ENCODE measurements at places on chromosomes 7 and 10. TPM values are rescaled to one million over a fixed set of nuclear protein-coding genes. Genes with fewer than 3 reads are reported as not detected.

BCL7B gene
- total RNA-seq: 88.7 TPM

TMEM213 gene
- not detected for total RNA-seq

SEMA3C gene
- 201 TPM for total RNA-seq

TMEM270 gene
- total RNA-seq: not detected

AGAP3 gene
- 53.0 TPM for total RNA-seq

LRGUK gene
- total RNA-seq: 0.84 TPM

CALD1 gene
- 294 TPM for total RNA-seq

BLNK gene
- 2.1 TPM for total RNA-seq

NPFFR1 gene
- total RNA-seq: 3.4 TPM

SLC16A12 gene
- total RNA-seq: 3.6 TPM

DNAJC30 gene
- 4.3 TPM for total RNA-seq

CNNM1 gene
- 0.74 TPM for total RNA-seq

PKD2L1 gene
- total RNA-seq: not detected

ASB4 gene
- total RNA-seq: 0.28 TPM

OR2A1 gene
- total RNA-seq: not detected

CPA4 gene
- total RNA-seq: 9.7 TPM

CRHR2 gene
- total RNA-seq: 0.95 TPM

ACTL6B gene
- total RNA-seq: not detected

NDUFB8 gene
- 144 TPM for total RNA-seq

CDC14C gene
- not detected for total RNA-seq

Data from omental fat pad (tissue), 4 donors.